Activated CD8-positive, alpha-beta memory T cell treated with anti-CD3 and anti-CD28 coated beads, Interleukin-2, amount 10 ng/mL, durations not matched to agents 7 days and 5 days (primary cell): ENCODE measurements at places on chromosomes 5 and 9. TPM values are rescaled to one million over a fixed set of nuclear protein-coding genes. Genes with fewer than 3 reads are reported as not detected.

SLC6A18 gene
- not detected for total RNA-seq

DNA sequence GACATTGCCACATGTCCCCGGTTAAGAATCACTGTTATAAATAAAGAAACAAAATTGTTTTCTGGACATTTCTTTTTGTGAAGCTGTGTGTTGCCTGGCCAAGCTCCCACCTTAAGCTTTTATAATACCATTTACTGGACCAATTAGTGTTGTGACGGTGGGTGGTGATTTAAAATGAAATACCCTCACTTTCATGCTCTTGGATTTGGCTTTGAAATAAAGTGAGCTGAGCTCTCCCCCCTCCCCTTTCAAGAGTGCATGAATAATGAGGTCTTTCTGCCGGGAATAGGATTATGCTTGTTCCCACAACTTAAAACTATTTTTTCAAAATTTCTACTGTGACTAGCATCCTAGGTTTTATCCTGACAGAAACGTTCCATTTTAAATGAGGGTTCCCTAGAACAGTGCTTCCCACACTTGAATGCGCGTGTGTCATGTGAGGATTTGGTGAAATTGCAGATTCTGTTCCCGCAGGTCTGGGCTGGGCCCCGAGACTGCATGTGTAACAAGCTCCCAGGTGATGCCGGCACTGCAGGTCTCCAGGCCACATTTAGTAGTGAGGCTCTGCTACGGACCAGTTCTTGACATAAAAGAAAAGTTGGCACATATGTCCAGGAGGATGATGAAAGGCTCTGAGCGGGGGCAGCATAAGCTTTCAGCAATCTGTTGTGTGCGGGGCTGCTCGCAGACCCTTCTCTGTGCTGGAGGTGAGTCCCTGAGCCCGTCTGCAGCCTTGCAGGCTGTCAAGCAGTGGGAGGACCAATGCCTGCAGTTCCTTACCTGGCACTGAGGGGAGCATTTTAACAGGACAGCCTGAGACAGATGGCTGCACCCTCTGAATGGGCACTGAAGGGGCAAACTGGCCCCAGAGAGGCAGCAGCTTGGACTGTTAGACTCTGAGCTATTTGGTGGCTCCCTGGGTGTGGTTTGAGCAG, 24.4 kb downstream of the IQGAP2 start:
- H3K27ac ChIP-seq, result no peak overlapping the region
- no peak overlapping the region for H3K4me3 ChIP-seq
- H3K4me1 ChIP-seq, result peaks cover 16% of the 10 kb centered on the region
- H3K36me3 ChIP-seq, result peaks cover 25% of the 10 kb centered on the region
- H3K27me3 ChIP-seq, result no peaks in the 10 kb centered on the region

GRCh38 chr5:150361301-150361700, 3.8 kb downstream of the TCOF1 start:
- H3K4me3 ChIP-seq, result no peak overlapping the region
- peaks cover 42% of the 10 kb centered on the region for H3K4me1 ChIP-seq
- no peaks in the 10 kb centered on the region for H3K27me3 ChIP-seq
- no peak for DNase-seq
- H3K36me3 ChIP-seq, result peaks cover 38% of the 10 kb centered on the region
- H3K27ac ChIP-seq, result no peak overlapping the region

IL31RA gene
- total RNA-seq, result not detected

GRCh38 chr5:42005561-42006153, 80.6 kb downstream of the FBXO4 start:
- peaks cover 3% of the 10 kb centered on the region for H3K27me3 ChIP-seq
- H3K4me3 ChIP-seq, result no peak overlapping the region
- no peak overlapping the region for H3K27ac ChIP-seq
- no peaks in the 10 kb centered on the region for H3K4me1 ChIP-seq
- DNase-seq, result no peak

DNA sequence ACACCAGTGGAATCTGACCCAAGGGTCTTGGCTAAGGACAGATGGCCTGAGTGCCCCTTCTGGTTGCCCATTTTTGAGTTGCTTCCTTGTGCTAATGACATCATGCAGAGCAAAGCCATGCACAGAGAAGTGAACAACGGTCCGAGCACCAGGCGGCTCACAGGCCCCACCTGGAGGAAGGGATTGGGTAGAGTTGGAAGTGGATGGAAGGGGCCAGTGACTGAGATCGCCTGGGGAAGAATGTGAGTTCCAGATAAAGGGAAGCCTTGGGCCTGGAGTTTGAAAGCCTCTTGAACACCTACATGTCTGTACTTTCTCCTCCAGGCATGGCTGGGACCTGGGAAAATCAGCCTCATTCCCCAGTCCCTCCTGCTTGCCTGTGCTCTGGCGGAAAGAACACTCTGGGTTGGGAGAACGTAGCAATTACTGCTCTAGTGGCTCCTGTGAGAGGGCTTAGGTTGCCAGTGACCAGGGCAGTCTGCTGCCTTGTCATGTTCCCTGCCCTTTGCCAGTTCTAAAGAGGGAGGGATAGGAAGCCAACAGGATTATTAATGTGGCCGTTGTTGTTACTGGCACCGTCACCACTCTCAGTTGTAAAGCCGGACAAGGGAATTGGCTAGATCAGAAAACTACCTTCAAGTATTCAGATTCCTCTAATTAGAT, 62.5 kb upstream of the PTPN3 start:
- H3K36me3 ChIP-seq, result no peaks in the 10 kb centered on the region
- no peak for DNase-seq
- no peak overlapping the region for H3K27ac ChIP-seq
- no peaks in the 10 kb centered on the region for H3K27me3 ChIP-seq

DNA sequence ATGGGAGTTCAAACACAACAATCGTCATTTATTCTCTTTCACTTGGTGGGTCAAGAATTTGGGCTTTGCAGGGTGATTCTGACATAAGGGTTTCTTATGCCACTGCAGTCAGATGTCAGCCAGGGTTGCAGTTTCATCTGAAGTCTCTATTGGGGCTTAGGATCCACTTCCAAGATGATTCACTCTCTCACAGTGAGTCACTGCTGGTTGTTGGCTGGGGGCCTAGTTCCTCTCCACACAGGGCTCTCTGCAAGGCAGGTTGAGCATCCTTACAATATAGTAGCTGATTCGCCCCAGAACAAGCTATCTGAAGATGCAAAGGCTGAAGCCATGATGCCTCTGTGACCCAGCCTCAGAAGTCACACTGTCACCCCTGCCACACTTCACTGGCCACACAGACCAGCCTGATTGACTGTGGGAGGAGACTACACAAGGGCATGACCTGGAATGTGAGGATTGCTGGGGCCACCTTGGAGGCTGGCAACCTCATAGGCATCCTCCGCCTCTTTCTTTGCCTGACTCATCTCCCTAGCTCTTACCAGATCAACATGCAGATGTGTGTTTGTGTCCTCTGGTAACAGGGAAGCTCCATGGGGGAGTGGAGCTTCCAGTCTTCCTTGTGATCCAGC, 4.5 kb upstream of the CARD19 start:
- peaks cover 53% of the 10 kb centered on the region for H3K36me3 ChIP-seq
- peaks cover 54% of the 10 kb centered on the region for H3K4me1 ChIP-seq
- H3K27ac ChIP-seq, result peak overlapping the region; percentile 100
- no peak overlapping the region for H3K4me3 ChIP-seq
- DNase-seq, result peak; percentile 79

- no peak overlapping the region for H3K4me3 ChIP-seq
- no peaks in the 10 kb centered on the region for H3K27me3 ChIP-seq
- DNase-seq, result no peak
- H3K4me1 ChIP-seq, result no peaks in the 10 kb centered on the region
- H3K36me3 ChIP-seq, result no peaks in the 10 kb centered on the region
Observed at GRCh38 chr5:170757182-170757601, 26.3 kb upstream of the GABRP start.

PLPP7 gene
- not detected for total RNA-seq

FEM1C gene
- 13.3 TPM for total RNA-seq

DNA sequence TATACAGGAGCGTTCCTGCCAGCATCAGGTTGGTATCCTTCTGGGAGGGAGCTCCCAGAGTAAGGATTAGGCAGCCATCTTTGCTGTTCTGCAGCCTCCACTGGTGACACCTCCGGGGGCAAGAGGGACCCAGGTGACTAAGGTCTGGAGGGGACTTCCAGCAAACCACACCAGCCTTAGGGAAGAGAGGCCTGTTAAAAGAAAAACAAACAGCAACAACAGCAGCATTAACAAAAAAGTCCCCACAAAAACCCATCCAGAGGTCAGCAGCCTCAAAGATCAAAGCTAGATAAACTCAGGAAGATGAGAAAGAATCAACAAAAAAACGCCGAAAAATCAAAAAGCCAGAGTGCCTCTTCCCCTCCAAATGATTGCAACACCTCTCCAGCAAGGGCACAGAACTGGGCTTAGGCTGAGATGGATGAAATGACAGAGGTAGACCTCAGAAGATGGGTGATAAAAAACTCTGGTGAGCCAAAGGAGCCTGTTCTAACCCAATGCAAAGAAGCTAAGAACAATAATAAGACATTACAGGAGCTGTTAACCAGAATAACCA, 388.2 kb downstream of the SPATA31D1 start:
- no peak for DNase-seq
- no peaks in the 10 kb centered on the region for H3K36me3 ChIP-seq
- no peaks in the 10 kb centered on the region for H3K27me3 ChIP-seq
- H3K4me1 ChIP-seq, result no peaks in the 10 kb centered on the region

- no peak overlapping the region for H3K4me3 ChIP-seq
- peaks cover 62% of the 10 kb centered on the region for H3K4me1 ChIP-seq
- H3K36me3 ChIP-seq, result peaks cover 78% of the 10 kb centered on the region
Observed at GRCh38 chr9:75132244-75132643, 43.9 kb downstream of the OSTF1 start.

C9orf152 gene
- total RNA-seq, result not detected

BNC2 gene
- not detected for total RNA-seq

GRCh38 chr5:164672205-164672604, 1166.8 kb downstream of the MAT2B start:
- no peak overlapping the region for H3K4me3 ChIP-seq
- no peaks in the 10 kb centered on the region for H3K4me1 ChIP-seq
- H3K27me3 ChIP-seq, result no peaks in the 10 kb centered on the region
- no peak overlapping the region for H3K27ac ChIP-seq
- DNase-seq, result no peak
- H3K36me3 ChIP-seq, result no peaks in the 10 kb centered on the region

PSAT1 gene
- 118 TPM for total RNA-seq

EDIL3 gene
- total RNA-seq, result not detected

PTGDS gene
- 1.2 TPM for total RNA-seq

STK32A gene
- total RNA-seq, result not detected

- no peaks in the 10 kb centered on the region for H3K36me3 ChIP-seq
- H3K27ac ChIP-seq, result no peak overlapping the region
- no peaks in the 10 kb centered on the region for H3K4me1 ChIP-seq
- H3K27me3 ChIP-seq, result no peaks in the 10 kb centered on the region
Observed at GRCh38 chr5:8316608-8317280, 447.8 kb downstream of the MTRR start.

- peak; percentile 40 for DNase-seq
- peaks cover 46% of the 10 kb centered on the region for H3K4me1 ChIP-seq
- no peaks in the 10 kb centered on the region for H3K27me3 ChIP-seq
- H3K27ac ChIP-seq, result peak overlapping the region; percentile 98
- H3K36me3 ChIP-seq, result peaks cover 25% of the 10 kb centered on the region
Observed at GRCh38 chr5:69368458-69369339, 621 bp downstream of the AK6 start.

GRCh38 chr5:131523500-131524185, 111.4 kb downstream of the RAPGEF6 start:
- H3K27ac ChIP-seq, result no peak overlapping the region
- no peak overlapping the region for H3K4me3 ChIP-seq
- H3K27me3 ChIP-seq, result no peaks in the 10 kb centered on the region
- H3K4me1 ChIP-seq, result peaks cover 20% of the 10 kb centered on the region
- no peak for DNase-seq

KIF12 gene
- total RNA-seq, result not detected

DNA sequence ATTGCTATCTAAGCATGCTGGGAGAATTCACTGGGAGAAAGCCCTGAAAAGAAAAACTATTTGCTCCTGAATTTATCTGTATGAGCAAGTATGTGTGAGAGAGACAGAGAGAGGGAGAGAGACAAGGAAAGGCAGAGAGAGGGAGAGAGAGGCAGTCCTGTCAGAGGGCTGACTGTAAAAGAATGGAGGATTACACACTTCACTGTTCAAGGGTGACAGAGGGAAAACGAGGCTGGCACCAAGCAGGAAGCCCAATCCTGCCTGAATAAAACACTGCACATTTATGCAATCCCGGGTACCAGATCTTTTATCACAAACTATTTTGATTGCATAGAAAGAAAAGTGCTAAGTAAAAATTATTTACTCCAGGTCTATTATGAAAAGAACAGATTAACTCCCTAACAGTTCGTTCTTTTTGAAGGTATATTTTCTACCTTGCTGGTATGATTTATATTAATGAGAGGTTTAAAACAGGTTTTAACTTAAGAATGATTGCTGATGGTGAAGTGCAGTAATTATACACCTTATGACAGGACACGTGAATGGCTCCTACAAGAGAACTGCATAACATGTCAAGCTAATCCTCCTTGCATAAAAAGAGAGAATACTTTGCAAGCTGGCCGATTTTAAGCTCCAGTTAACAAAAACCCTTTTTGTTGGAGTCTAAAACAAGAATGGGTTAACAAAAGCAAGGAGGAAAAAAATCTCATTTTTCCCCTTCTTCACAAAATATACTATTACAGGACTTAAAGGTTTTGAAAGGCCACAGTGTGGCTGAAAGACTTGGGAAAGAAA, 82.5 kb downstream of the NFIB start:
- H3K4me1 ChIP-seq, result no peaks in the 10 kb centered on the region
- no peaks in the 10 kb centered on the region for H3K36me3 ChIP-seq
- H3K4me3 ChIP-seq, result no peak overlapping the region
- H3K27me3 ChIP-seq, result peaks cover 3% of the 10 kb centered on the region

NRG2 gene
- not detected for total RNA-seq

GRCh38 chr9:129026442-129027223, 1.5 kb downstream of the SH3GLB2 start:
- peak overlapping the region; percentile 80 for H3K4me3 ChIP-seq
- no peak for DNase-seq
- H3K27me3 ChIP-seq, result no peaks in the 10 kb centered on the region
- H3K27ac ChIP-seq, result peak overlapping the region; percentile 78
- H3K4me1 ChIP-seq, result peaks cover 33% of the 10 kb centered on the region

GRCh38 chr9:130120832-130121231, 51.4 kb upstream of the NCS1 start:
- H3K36me3 ChIP-seq, result peaks cover 1% of the 10 kb centered on the region
- H3K27me3 ChIP-seq, result no peaks in the 10 kb centered on the region
- H3K4me3 ChIP-seq, result no peak overlapping the region
- H3K4me1 ChIP-seq, result peaks cover 3% of the 10 kb centered on the region
- no peak for DNase-seq
